ENCODE measurements at places on chromosomes 11 and 22. TPM values are rescaled to one million over a fixed set of nuclear protein-coding genes. Genes with fewer than 3 reads are reported as not detected.

BLID gene
- total RNA-seq: 3.8 TPM

KCTD14 gene
- 2.5 TPM for total RNA-seq

GGTLC2 gene
- total RNA-seq: not detected

UPK3A gene
- not detected for total RNA-seq

MIOX gene
- total RNA-seq: not detected

KRTAP5-7 gene
- total RNA-seq: not detected

KDM4F gene
- not detected for total RNA-seq

FIBIN gene
- 7.8 TPM for total RNA-seq

GRAP2 gene
- total RNA-seq: not detected

DEFB131B gene
- not detected for total RNA-seq

APOBEC3G gene
- total RNA-seq: 10.7 TPM

SCUBE1 gene
- not detected for total RNA-seq

NCAM1 gene
- 2.8 TPM for total RNA-seq

Data from cardiac atrium fibroblast (primary cell).